NCI-H187 treated with DMSO at 0.1 percent for 48 hours (cell line): ENCODE measurements at places on chromosomes 5 and 9.

DNA sequence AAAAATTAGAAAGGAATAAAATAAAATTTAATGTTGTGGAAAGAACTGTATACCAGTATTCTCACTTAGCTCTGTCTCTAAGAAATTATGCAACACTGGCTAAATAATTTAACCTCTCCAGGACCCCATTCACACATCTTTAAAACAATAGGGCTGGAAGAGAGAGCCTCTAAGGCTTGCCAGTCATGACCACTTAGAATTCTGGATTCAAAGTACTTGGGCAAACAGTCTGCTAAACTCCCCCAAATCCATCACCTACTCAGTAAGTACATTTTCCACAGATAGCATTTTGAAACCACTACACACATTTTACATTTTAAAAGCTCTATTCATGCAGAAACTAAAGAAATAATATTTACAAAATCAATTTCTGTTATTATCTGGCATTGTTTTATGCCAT lies 291.7 kb downstream of the TMEM167A start:
- no peak for DNase-seq

DNA sequence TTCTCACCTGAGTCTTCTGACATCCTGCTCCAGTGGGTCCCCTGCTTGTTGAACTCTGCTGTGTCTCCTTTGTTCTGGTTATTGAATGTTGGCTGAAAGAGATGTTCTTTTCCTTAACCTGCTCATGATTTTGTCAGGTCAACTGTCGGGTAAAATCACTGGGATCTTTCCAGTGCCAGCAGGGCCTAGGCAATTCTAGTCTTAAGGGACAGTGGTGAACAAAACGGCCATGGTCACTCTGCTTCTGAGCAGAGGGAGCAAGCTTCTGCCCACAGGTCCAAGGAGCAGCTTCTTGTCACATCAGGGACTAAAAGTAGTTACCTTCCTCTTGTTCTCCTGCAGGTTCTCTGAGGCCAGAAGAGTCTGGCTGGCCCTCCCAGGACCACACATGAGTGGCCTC lies 65.6 kb downstream of the SEC61B start:
- DNase-seq: no peak

- no peak for DNase-seq
Observed at GRCh38 chr9:115367780-115368525, 250.0 kb upstream of the TNC start.

DNA sequence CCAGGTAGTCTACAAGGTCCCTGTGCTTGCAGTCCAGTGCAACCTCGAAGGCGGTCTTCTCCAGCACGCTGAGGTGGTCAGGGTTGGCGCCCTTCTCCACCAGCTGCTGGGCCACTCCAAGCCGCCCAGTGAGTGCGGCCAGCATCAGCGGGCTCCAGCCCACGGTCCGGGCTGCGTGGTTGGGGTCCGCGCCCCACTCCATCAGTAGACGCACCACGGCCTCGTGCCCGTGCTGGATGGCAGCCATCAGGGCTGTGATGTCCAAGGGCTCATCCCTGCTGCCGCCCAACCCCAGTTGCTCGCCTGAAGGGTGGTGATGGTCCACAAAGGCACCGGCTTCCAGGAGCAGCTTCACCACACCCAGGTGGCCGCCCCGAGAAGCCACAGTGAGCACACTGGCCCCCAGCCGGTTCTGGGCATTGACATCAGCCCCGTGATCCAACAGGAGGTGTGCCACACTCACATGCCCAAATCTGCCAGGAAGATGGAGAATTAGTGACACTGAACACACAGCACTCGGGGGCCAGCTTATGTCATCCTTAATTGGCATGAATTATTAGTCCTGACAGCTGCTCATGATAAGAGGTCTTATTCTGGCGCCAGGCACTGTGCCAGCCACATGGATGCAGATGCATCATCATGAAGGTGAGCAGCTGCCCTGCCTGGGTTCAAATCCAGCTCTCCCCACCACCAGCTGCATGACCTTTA lies 6.1 kb downstream of the ANKS6 start:
- DNase-seq: no peak

- no peak for DNase-seq
Observed at GRCh38 chr5:40799258-40799657, 1.1 kb upstream of the PRKAA1 start.

GRCh38 chr5:158261674-158262367 lies 402.9 kb upstream of the CLINT1 start:
- no peak for DNase-seq

GRCh38 chr9:96130970-96131369 lies 171.0 kb downstream of the HSD17B3 start:
- no peak for DNase-seq

- no peak for DNase-seq
Observed at GRCh38 chr5:55997742-55998351, 3.1 kb upstream of the IL6ST start.

GRCh38 chr5:10982626-10983025 lies 221.6 kb upstream of the DAP start:
- DNase-seq: no peak
